Endodermal cell (in vitro differentiated cells): ENCODE measurements at places on chromosomes 5 and 9. TPM values are rescaled to one million over a fixed set of nuclear protein-coding genes. Genes with fewer than 3 reads are reported as not detected.

The MAN1B1 gene
- total RNA-seq = 63.5 to 81.7 TPM (median 64.0 TPM) in 3 replicates

The SLC27A4 gene
- total RNA-seq = 25.0 and 26.5 TPM in 2 replicates

The SOWAHA gene
- 0.07 and 0.13 TPM in 2 replicates for total RNA-seq

The PROB1 gene
- total RNA-seq = 5.2 and 6.6 TPM in 2 replicates

The DDX4 gene
- total RNA-seq = not detected in 3 replicates

The DPM2 gene
- 33.0 to 49.0 TPM (median 45.7 TPM) in 3 replicates for total RNA-seq

The OBP2B gene
- total RNA-seq = not detected in 2 replicates

The CFAP157 gene
- total RNA-seq = 0.20 to 0.82 TPM (median 0.27 TPM) in 3 replicates

- H3K4me3 ChIP-seq = no peak overlapping the region
- H3K27me3 ChIP-seq = no peaks in the 10 kb centered on the region
- no peak for DNase-seq
- H3K27ac ChIP-seq = no peak overlapping the region
- H3K4me1 ChIP-seq = no peaks in the 10 kb centered on the region
These were observed 647.1 kb upstream of the KLF4 start for GRCh38 chr9:108136656-108137055.

- no peak overlapping the region for H3K27ac ChIP-seq
- no peaks in the 10 kb centered on the region for H3K27me3 ChIP-seq
- H3K4me3 ChIP-seq = no peak overlapping the region
- H3K36me3 ChIP-seq = peaks cover 73% of the 10 kb centered on the region
- DNase-seq = no peak
- H3K4me1 ChIP-seq = no peaks in the 10 kb centered on the region
These were observed 33.0 kb downstream of the EGFLAM start for GRCh38 chr5:38291355-38291754.

GRCh38 chr5:154493274-154493673, 15.2 kb upstream of the HAND1 start:
- H3K27ac ChIP-seq = no peak overlapping the region
- H3K27me3 ChIP-seq = peaks cover 17% of the 10 kb centered on the region
- H3K4me1 ChIP-seq = peaks cover 6% of the 10 kb centered on the region
- no peaks in the 10 kb centered on the region for H3K36me3 ChIP-seq
- peak; percentile 82 for DNase-seq

DNA sequence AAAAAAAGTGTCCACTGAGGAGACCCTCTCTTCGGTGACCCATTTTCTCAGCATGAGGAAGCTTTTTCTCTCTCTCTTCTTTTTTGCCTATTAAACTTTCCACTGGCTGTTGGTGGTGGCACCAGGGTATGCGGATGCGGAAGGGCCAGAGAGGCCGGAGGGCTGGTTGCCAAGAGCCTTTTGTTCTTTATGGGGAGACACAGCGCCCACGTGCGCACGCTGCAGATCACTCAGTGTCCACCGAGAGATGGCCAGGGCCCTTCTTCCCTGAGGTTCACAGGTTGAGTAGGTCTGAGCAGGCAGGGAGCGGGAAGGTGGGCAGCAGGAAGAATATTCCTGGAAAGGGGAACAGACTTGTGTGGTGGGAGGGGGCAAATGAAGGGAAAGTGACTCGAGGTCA, 69.1 kb downstream of the STK10 start:
- H3K27me3 ChIP-seq = no peaks in the 10 kb centered on the region
- DNase-seq = no peak
- H3K4me3 ChIP-seq = no peak overlapping the region
- no peak overlapping the region for H3K27ac ChIP-seq
- H3K36me3 ChIP-seq = peaks cover 3% of the 10 kb centered on the region

DNA sequence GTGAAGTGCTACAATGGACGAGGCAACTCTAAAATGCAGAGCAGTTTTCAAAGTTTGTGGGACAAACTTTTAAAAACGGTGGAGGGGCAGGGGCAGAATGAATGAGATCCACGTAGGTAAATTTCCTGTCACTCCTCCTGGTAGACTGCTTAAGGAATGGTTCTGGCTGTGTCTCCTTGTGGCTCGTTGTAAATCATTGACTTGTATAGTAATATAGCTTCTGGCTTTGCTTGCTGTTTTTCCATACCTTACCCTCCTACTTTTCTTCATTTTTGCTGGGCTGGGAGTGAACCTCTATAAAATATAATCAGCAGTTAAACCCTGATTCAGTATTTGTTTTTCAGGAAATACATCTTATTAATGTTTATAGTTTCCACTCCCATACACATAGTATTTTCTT, 235.7 kb downstream of the TUSC1 start:
- no peak for DNase-seq
- H3K36me3 ChIP-seq = no peaks in the 10 kb centered on the region
- no peaks in the 10 kb centered on the region for H3K4me1 ChIP-seq
- no peaks in the 10 kb centered on the region for H3K27me3 ChIP-seq
- H3K4me3 ChIP-seq = no peak overlapping the region
- H3K27ac ChIP-seq = no peak overlapping the region

GRCh38 chr5:78064941-78065472, 229.5 kb downstream of the AP3B1 start:
- no peaks in the 10 kb centered on the region for H3K36me3 ChIP-seq
- H3K27me3 ChIP-seq = no peaks in the 10 kb centered on the region
- no peak for DNase-seq
- no peaks in the 10 kb centered on the region for H3K4me1 ChIP-seq

DNA sequence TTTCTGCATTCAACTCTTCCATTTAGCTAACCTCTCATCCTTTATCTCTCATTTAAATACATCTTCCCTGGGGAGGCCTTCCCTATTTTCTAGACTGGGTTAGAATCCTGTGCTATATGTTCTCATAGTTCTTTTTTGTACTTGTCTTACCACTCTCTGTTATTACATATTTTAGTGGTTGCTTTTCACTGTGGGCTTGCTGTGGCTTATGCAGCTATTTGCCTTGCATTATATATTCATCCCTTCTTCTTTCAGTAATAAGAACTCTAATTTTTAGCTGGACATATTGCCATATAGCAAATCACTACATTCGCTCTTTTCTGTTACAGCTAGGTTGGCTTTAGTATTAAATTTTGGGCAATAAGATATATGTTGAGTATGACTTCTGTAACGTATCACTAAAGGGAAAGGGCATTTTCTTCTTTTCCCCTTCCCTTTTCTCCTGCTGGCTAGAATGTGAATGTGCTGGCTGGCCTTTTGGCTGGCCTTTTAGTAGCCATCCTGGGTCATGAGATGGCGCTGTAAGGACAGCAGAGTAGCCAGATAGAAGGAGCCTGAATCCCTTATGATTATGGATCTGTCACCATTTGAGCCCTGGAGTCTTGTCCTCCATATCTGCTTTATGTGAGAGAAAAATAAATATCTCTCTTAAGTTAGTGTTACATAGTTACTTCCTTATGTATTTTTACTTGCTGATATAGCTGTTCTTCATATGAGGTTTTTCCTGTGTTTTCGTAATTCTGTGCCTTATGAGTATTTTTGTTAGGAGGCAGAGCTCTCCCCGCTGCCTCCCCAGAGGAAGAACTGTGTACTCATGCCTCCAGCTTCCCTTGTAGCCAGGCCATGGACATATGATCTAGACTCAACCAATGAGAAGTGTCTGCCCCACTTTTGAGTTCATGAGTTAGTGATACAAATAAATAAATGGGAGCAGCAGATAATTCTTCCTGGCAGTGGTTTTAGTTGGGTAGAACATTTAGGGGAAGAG, 65.8 kb downstream of the NDUFAF2 start:
- H3K36me3 ChIP-seq = no peaks in the 10 kb centered on the region
- peak; percentile 84 for DNase-seq

DNA sequence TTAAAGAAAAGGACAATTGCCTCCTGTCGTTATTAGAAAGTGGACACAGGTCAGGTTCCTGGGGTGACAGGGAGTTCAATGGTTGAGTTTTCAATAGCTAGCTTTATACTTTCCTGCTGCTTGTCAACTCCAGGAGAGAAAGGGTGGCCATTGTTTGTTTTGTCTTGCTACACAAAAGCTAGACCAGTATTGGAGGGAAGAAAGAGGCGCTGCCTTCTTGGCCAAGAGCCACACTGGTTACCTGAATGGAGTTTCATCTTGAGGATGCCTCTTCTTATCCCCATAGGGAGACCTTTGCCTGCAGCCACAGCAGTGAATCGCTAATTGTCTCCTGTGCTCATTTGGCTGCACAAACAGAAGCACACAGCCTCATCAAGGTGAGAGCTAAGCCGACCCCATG, 279.4 kb upstream of the GRIA1 start:
- H3K27ac ChIP-seq = no peak overlapping the region
- no peaks in the 10 kb centered on the region for H3K36me3 ChIP-seq
- no peak overlapping the region for H3K4me3 ChIP-seq
- no peaks in the 10 kb centered on the region for H3K27me3 ChIP-seq

- H3K4me3 ChIP-seq = no peak overlapping the region
- H3K36me3 ChIP-seq = peaks cover 9% of the 10 kb centered on the region
- no peak overlapping the region for H3K27ac ChIP-seq
These were observed 40.3 kb downstream of the GLDC start for GRCh38 chr9:6605202-6605601.

DNA sequence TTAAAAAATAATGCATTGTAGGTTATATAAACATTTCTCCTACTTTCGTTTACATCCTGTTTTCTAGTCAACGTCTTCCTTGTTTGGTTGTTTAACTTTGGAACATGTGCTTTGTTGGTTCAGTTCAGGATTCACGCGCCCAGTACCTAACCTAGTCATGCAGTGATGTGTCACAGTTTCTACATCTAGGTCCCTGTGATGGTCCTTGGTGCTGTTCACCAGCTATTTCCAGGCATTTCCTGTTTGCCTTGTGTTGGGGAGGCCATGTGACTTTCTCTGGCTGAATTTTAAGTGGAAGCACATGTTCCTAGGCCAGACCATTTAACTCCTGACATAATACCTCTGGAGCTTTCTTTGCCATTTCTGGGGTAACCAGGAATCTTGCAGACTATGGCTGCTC, 292.3 kb downstream of the SMARCA2 start:
- DNase-seq = no peak
- H3K27ac ChIP-seq = no peak overlapping the region
- no peak overlapping the region for H3K4me3 ChIP-seq
